ENCODE measurements at places on chromosomes 3 and 15. TPM values are rescaled to one million over a fixed set of nuclear protein-coding genes. Genes with fewer than 3 reads are reported as not detected.

- H3K27ac ChIP-seq, result no peak overlapping the region
- H3K36me3 ChIP-seq, result peaks cover 9% of the 10 kb centered on the region
- peaks cover 7% of the 10 kb centered on the region for H3K27me3 ChIP-seq
- no peak overlapping the region for H3K4me3 ChIP-seq
- DNase-seq, result no peak
- H3K4me1 ChIP-seq, result no peaks in the 10 kb centered on the region
Measured at GRCh38 chr15:100438570-100438969, 90.2 kb downstream of the CERS3 start.

GRCh38 chr15:55999658-56000057, 6.2 kb upstream of the NEDD4 start:
- no peak for DNase-seq
- H3K4me1 ChIP-seq, result no peaks in the 10 kb centered on the region
- peaks cover 3% of the 10 kb centered on the region for H3K27me3 ChIP-seq
- no peaks in the 10 kb centered on the region for H3K36me3 ChIP-seq
- H3K27ac ChIP-seq, result no peak overlapping the region

DNA sequence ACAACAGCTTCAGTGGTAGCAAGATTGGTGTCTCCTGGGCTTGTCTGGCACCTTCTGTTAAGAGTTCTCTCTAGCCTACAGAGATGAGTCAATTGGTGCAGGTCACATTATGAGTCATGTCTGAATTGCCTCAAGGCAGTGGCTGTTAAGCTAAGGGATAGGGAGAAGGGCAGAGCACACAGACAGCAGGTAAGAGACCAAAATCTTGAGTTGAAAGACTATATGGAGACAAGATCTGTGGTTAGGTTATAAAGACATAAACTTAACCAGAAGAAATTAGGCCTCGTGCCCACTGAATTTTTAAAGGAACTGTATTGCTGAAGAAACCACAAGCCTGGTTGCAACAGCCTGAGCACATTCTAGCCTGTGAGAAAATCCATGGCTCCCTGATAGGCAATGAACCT, 19.2 kb upstream of the KPNA1 start:
- H3K36me3 ChIP-seq, result peaks cover 21% of the 10 kb centered on the region
- peaks cover 34% of the 10 kb centered on the region for H3K4me1 ChIP-seq
- DNase-seq, result peak; percentile 93
- H3K27ac ChIP-seq, result peak overlapping the region; percentile 19
- H3K4me3 ChIP-seq, result no peak overlapping the region
- peaks cover 2% of the 10 kb centered on the region for H3K27me3 ChIP-seq

- H3K4me1 ChIP-seq, result no peaks in the 10 kb centered on the region
- no peak overlapping the region for H3K4me3 ChIP-seq
- H3K27me3 ChIP-seq, result peaks cover 10% of the 10 kb centered on the region
- H3K27ac ChIP-seq, result no peak overlapping the region
Measured at GRCh38 chr3:108320746-108321350, 24.5 kb downstream of the HHLA2 start.

DNA sequence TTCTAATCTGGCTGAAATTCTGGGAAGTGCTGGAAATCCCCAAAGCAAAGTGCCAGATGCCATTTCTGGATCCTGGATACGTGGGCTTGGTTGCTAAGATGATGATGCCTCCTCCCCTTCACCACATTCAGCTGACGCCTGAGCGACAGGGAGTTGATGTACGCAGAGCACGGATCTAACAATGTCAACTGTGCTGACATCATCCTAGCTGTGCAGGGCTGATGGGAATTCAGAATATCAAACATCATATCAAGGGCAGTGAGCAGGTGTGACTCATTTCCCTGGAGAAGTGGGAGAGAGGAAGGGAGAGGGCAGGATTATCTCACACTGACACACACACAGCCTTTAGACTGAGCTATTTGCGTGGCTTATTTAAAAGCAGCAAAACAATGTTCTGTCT, 92.6 kb upstream of the ZBTB20 start:
- no peaks in the 10 kb centered on the region for H3K27me3 ChIP-seq
- peak; percentile 93 for DNase-seq
- peak overlapping the region; percentile 84 for H3K4me3 ChIP-seq
- peak overlapping the region; percentile 93 for H3K27ac ChIP-seq
- 0 out of 2 replicates have a peak, but pooled peaks cover 4% of the 10 kb centered on the region for H3K36me3 ChIP-seq
- peaks cover 55% of the 10 kb centered on the region for H3K4me1 ChIP-seq

DNA sequence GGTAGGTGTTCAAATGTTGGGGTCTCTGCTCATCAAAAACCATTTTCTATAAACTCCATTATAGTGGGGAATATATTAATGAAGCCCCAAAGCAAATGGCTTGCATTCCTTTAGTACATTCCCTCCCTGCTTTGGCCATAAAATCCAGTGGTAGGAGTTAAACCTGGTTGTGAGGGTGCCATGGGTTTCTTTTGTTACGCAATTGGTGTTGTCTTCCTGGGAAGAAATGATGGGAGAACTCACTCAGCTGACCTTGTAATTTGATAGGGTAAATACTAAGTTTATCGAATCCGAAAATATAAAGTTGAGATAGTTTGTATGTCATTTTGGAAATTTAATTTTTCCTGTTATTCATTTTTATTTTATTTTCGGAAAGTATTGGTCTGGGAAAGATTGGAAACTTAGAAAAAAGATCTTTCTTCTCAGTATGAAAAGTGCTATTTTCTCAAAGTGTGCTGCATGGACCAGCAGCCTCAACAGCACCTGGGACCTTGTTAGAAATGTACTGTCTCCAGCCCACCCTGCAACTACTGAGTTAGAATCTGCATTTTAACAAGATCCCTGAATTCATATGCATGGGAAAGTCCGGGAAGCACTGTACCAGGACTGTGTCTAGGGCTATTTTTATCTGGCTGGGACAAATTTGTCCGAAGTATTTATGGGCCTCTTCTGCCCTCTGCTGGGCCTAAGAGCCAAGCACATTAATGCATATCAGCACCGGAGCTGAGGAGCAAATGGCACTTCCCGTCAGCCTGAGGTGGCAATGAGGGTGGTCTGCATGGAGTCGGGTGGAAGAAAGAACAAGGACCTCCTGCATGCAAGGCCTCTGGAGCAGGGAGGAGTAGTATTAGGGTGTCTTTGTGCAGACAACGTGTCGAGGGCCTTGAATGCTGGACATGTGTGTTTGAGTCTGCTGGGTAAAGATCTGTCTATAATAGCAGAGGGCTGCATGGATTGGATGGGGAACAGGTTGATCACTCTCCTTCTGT, 54.7 kb downstream of the FAM81A start:
- H3K36me3 ChIP-seq, result peaks cover 5% of the 10 kb centered on the region
- peaks cover 3% of the 10 kb centered on the region for H3K27me3 ChIP-seq
- no peak overlapping the region for H3K4me3 ChIP-seq
- H3K4me1 ChIP-seq, result peaks cover 10% of the 10 kb centered on the region

DNA sequence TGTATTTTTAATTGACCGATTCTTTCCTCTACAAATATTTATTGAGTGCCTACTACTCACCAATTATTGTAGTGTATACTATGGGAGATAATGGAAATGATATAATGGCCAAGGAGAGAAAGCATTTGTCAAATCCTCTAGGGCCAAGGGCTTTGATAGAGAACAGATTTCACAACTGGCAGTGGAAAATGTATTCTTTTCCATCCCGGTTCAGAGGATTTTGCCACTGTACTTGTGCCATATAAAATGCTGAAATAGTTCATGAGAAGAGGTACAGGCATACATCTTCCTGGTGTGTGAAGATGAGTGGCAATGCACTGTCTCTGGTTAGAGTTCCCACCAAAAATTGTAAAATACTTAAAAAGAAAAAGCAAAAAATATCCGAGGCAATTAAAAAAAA, 451.6 kb upstream of the TPRG1 start:
- no peaks in the 10 kb centered on the region for H3K27me3 ChIP-seq
- H3K4me3 ChIP-seq, result no peak overlapping the region
- DNase-seq, result no peak
- no peaks in the 10 kb centered on the region for H3K36me3 ChIP-seq
- H3K27ac ChIP-seq, result peak overlapping the region; percentile 72

DNA sequence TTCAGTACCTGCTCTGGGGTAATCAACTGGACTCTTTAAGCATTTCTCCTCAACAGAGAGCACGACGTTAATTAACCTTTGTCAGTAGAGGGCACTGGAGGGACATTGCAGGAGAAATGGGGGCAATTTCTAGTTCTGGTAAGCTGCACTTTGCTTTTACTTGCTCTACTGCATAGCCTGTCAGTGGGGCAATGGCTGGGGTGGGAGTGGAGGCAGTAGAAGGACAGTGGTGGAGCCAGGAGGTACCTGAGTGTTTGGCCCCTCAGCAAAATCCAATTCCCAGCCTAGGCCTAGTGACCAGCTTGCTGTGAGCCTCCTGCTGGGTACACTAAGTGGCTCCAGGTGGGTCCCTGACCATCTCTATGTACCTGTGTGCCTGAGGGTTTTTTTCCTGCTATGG, 18.3 kb upstream of the MED12L start:
- H3K4me3 ChIP-seq, result no peak overlapping the region
- H3K4me1 ChIP-seq, result no peaks in the 10 kb centered on the region
- no peak overlapping the region for H3K27ac ChIP-seq
- peaks cover 12% of the 10 kb centered on the region for H3K27me3 ChIP-seq
- no peak for DNase-seq

DNA sequence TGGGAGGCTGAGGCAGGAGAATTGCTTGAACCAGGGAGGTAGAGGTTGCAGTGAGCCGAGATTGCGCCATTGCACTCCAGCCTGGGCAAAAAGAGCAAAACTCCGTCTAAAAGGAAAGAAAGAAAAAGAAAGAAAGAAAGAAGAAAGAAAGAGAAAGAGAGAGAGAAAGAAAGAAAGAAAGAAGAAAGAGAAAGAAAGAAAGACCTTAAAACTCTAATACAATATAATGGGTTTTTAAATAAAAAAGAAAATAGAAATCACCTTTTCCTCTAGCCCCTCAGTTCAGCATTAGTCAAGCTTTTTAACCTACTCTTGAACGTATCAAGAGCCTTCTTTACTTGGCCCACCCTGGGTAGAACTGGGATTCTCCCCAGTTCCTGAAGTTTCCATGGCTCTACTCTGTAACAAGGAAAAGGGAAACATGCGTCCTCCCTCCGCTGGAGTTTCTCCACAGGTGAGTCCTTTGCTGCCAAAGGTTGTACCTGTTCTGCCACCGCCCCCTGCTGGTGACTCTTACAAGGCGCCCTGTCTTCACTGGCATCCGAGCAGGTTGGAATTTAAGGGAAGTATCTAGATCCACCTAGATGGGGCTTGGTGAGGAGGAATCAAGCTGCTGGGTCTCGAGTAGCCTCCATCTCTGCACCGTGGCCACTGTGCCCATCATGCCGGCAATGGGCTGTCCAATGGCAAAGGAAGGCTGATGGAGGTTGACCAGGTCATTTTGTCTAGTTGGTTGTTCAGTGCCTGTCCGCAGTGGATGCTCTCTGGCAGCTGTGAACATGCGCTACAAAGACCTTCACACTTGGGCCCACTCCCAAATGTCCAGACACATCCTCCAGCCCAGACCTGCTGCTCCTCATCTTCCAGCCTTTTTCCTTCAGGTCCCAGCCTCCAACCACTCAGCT, 20.6 kb upstream of the EPHB3 start:
- 0 out of 2 replicates have a peak, but pooled peaks cover 6% of the 10 kb centered on the region for H3K4me1 ChIP-seq
- no peak for DNase-seq
- no peak overlapping the region for H3K27ac ChIP-seq
- H3K4me3 ChIP-seq, result no peak overlapping the region
- H3K36me3 ChIP-seq, result no peaks in the 10 kb centered on the region

DNA sequence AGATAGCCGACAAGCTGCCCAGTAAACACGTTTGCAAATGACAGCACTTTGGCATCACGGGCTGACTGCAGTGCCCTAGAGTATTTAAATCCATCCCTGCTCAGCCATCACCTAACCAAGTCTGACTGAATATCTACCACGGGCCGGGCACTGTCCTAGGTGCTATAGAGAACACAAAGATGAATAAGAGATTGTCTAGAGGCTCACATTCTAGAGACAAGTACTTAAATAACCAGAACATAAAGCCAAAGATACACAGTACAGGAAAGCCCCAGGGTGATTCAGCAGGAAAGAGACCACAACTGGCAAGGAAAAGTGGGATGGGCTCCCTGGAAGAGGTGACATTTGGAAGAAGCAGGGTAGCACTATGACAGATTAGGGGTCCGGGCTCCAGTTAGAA, 103.5 kb downstream of the MYLK start:
- DNase-seq, result no peak
- peaks cover 87% of the 10 kb centered on the region for H3K4me1 ChIP-seq
- peaks cover 10% of the 10 kb centered on the region for H3K27me3 ChIP-seq
- peaks cover 76% of the 10 kb centered on the region for H3K36me3 ChIP-seq
- H3K4me3 ChIP-seq, result peak overlapping the region; percentile 25

- H3K36me3 ChIP-seq, result no peaks in the 10 kb centered on the region
- peaks cover 21% of the 10 kb centered on the region for H3K27me3 ChIP-seq
- DNase-seq, result peak; percentile 52
- peak overlapping the region; percentile 82 for H3K4me3 ChIP-seq
- H3K4me1 ChIP-seq, result peaks cover 23% of the 10 kb centered on the region
Measured at GRCh38 chr3:107846279-107846852, 244.5 kb downstream of the CD47 start.

DNA sequence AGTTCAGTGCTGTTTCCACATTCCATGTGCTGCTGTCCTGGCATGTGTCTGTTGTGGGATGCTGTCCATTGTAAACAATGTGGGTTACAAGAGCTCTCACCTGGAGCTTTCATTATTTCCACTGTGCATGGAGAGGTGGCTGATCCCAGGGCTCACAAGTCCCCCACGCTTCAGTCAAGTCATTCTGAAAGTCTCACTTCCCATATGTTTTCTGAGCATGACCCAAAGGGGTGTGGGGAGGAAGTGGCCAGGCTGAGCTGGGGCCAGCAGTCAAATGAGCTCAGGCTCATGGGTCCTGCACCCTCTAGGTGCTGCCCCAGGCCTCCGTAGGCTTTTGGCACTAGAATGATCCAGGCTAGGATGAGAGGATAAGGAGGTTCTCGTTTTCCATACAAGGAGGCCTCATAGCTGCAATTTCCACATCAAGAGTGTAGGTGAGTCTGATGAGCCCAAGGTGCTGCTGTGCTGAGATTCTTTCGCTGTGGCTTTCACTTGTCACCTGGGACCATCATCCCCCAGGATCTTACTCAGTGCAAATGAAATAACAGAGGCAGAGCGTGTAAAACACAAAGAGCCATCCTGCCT, 22.0 kb downstream of the STARD5 start:
- H3K27me3 ChIP-seq, result peaks cover 6% of the 10 kb centered on the region
- H3K27ac ChIP-seq, result no peak overlapping the region
- DNase-seq, result no peak

DNA sequence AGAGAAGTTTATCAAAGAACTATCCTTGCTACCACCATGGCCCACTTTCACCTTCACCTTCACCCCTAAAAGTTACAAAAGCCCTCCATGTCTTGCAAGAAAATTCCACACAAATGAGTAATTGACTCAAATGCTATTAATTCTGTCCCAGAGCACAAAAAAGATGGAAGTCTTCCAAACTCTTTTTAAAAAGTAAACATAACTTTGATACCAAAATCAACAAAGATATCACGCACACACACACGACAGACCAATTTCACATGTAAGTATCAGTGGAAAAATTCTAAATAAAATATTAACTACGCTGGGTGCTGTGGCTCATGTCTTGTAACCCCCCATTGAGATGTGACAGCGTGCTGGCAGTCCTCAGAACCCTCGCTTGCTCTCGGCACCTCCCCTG, 1.1 kb upstream of the MCCC1 start:
- H3K4me1 ChIP-seq, result peaks cover 27% of the 10 kb centered on the region
- H3K27ac ChIP-seq, result peak overlapping the region; percentile 84
- H3K4me3 ChIP-seq, result peak overlapping the region; percentile 23
- no peaks in the 10 kb centered on the region for H3K27me3 ChIP-seq
- H3K36me3 ChIP-seq, result peaks cover 8% of the 10 kb centered on the region

CYP8B1 gene
- total RNA-seq, result not detected

AHSG gene
- not detected for total RNA-seq

KCNMB2 gene
- total RNA-seq, result not detected

WNT5A gene
- 374 TPM for total RNA-seq

SLC9C1 gene
- not detected for total RNA-seq

GREM1 gene
- 2,655 TPM for total RNA-seq

WWTR1 gene
- total RNA-seq, result 44.7 TPM

OR5K2 gene
- total RNA-seq, result not detected

AADACL2 gene
- not detected for total RNA-seq

All from HFFc6 (cell line).